ENCODE measurements at places on chromosomes 2 and 18.

GRCh38 chr2:219296631-219297391 is 12.4 kb downstream of the PTPRN start:
- no peak for DNase-seq

DNA sequence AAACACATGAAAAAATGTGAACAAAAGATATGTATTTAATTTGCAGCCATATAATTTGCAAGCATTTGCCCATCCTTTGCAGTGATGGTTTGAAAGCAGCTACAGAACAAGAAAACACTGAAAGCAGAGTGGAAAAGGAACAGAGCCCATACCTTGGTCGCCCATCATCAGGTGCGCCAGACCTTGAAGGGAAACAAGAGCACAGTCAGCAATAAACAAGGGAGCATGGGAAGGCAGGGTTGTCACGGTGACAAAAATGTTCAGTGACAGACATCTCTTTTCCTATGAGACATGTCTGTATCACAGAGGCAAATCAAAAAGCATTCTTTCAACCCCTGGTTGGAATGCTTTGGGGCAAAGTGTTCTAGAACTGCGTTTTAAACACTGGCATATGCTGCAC is 109.4 kb downstream of the NRXN1 start:
- no peak for DNase-seq

DNA sequence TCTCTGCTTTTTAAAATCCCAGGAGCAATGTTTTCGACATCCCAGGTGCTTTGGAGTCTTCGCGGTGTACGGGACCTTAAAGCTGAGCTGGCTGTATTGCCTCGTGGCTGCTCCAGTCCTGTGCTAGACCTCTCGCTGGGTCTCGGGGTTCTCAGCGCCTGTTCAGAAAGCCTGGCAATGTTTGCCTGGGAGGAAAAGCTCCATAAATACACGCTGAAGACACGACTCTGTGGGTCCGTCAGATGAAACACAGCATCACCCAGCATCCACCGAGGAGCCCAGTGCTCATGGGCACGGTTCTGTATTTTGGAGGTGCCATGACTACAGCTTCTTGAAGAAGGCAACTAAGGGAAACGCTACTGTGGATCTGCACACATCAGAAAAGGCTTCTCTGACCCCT is 21.6 kb downstream of the MBP start:
- no peak for DNase-seq

- no peak for DNase-seq
Measured at GRCh38 chr18:56067214-56067894, 479.4 kb upstream of the TCF4 start.

DNA sequence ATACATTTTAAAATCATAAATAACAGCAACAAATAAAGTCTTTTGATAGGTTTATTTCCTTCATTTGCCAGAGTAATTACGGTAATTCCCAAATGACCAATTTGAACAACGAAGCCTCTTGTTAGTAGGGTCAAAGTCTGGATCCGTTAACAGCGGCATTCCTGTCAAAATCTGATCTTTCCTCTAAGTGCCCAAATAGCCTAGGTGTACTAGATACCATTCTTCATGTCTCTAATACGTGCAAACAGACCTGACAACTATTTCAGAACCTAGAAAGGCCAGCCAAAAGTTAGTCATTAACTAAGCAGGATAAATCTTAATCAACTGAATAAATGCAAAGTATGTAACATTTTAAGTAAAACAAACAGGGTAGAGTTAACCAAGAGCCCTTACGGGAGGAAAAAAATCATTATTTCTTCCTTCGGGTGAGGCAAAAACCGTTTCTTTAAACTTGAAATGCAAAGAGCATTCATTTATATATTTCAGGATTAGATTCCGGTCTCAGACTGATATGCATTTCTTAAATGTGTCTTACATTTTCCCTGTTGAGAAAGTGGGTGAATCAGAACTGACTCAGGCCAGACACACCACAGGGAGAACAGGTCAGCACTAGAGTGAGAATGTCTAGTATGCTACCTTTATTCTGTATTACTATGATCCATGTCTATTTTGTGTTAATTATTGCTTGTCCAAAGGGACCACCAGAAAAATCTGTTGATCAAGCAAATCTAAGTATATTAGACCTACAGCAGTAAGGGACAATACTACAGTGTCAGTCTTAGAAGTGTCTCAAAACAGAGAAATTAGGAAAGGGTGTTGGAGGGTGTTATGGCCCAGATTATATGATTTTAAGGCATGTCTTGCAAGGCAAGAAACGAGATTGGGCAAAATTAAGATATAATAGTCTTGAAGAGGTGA is 141.5 kb upstream of the NDUFV2 start:
- no peak for DNase-seq

GRCh38 chr2:60275958-60276357 is 277.5 kb downstream of the BCL11A start:
- no peak for DNase-seq

- no peak for DNase-seq
Measured at GRCh38 chr2:11790228-11790627, 43.8 kb downstream of the LPIN1 start.

DNA sequence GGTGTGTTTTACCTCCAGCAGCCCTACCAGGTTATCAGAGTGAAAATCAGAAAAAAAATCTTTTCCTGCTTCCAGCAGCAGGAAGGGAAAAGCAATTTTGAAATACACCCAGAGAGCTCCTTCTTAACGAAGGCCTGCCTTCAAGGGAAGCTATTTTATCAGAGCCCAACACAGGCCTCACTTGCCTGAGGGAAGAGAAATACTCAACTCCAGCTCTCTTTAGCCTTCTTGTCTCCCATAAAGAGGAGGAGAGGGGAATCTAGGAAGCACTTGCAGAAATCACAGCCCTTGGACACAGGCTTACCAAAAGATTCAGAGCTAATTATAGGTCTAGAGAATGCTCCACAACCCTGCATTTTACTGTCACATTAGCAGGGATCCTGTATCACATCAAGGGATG is 896.1 kb upstream of the CNTNAP5 start:
- DNase-seq = no peak

DNA sequence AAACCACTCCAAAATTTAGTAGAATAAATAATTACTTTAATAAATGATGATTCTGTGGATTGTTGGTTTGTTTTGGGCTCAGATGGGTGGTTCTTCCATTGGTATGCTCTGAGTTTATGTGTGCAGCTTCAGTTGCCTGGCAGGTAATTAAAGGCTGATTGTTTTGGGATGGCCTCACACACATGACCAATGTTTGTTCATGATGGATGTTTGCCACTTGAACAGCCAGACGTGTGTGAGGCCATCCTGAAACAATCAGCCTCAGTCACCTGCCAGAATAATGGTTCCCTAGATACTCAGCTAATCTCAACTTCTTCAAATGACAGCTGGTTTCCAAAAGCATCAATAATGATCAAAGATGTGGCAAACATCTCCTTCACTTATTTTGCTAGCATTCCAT is 352.5 kb upstream of the GULP1 start:
- DNase-seq = no peak

GRCh38 chr2:225630824-225631533 is 231.5 kb downstream of the NYAP2 start:
- DNase-seq = no peak

GRCh38 chr2:175152242-175152641 is 15.8 kb downstream of the ATF2 start:
- no peak for DNase-seq

GRCh38 chr2:27720004-27720551 is 51.4 kb upstream of the MRPL33 start:
- peak; percentile 39 for DNase-seq

DNA sequence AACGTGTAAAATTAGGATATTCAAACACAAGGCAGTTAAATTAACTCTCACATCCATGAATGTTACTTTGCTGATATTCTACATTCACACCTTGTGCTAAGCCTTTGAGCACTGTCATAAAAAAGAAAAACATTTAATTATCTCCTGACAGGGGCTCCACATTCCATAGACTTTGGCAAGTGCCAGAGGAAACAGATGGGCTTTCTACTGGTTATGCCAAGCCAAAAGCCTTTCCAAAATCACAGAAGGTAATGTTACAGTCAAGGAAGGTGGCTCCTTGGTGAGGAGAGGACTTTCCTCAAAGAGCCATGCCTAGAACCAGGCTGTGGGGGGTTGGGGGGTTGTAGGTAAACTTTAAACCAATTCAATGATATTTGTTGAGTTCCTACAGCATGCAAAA is 12.4 kb downstream of the MYO5B start:
- no peak for DNase-seq

DNA sequence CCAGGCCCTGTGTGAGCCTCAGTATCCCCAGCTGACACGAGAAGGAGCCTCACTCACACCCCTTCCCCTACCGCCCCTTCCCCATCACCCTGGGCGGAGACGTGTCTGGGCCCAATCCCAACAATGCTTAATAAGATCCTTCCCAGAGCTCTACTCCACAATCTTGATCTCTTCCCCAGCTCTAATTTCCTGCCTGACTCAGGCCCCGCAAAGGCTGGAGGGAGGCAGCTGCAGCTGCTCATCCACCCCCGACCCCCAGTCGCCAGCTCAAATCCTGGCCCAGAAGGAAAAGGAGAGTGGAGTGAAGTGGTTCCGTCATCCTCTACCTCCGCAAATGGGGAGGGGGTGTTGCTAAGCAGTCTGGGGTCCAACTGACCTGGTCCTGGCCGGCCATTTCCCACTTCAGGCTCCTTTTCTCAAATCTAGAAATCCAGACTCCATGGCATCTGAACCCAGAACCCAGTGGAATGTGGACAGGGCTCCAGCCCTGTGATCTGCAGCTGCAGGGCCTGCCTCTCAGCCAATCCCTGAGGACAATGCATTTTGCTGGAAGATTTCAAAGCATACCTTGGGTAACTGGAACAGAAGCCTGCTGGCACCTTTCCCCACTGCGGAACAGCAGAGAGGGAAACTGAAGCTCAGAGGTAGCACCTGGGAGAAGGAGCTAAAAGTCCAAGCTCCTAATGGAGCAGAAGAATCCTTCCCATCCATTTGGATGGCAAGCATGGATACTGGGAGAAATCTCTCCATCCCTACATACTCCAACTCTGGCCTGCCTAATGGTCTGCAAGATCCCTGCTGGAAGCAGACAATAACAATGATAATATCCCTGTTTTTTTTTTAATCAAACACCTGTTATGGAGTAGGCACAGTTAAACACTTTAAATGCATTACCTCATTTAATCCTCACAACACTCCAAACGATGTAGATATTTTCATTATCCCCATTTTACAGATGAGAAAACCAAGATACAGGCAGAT is 5.6 kb upstream of the TNS1 start:
- no peak for DNase-seq

- DNase-seq = no peak
Measured at GRCh38 chr2:96213379-96213778, 4.8 kb upstream of the STARD7 start.

GRCh38 chr2:212028798-212029394 is 509.7 kb downstream of the ERBB4 start:
- no peak for DNase-seq

- no peak for DNase-seq
Measured at GRCh38 chr2:236963631-236964182, 122.0 kb upstream of the COPS8 start.

GRCh38 chr2:28231110-28231631 is 161.5 kb upstream of the FOSL2 start:
- no peak for DNase-seq

GRCh38 chr2:214103276-214104001 is 307.4 kb upstream of the VWC2L start:
- no peak for DNase-seq

DNA sequence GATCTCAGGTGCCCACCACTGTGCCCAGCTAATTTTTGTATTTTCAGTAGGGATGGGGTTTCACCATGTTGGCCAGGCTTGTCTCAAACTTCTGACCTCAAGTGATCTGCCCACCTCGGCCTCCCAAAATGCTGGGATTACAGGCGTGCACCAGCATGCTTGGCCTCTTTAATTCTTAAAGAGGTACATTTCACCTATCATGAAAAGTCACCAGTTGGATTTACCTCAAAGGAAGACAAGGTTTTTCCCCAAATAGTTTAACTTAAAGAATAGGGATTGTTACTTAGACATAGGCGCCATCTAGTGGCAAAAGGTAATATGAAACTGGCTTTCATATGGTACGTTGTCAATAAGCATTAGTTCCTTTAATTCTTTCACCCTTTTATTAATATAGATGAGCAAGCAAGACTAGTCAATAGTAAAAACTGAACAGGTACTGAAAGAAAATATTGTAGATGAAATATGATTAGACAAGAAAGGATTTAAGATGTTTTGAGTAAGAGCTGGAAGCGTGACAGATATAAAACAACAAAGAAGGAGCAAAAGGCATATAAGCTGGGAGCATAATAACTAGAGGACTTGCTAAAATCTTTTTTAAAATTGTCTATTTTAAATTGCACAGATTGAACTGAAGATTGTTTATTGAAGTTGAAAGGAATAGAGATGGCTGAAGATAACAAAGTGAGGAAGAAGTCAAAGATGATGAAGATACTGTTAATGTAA is 35.0 kb upstream of the PSMD14 start:
- DNase-seq = no peak

Measured in stimulated activated CD8-positive, alpha-beta memory T cell treated with anti-CD3 and anti-CD28 coated beads, Interleukin-4, amount 100 ng/mL, for 24 hours (primary cell).